ENCODE measurements at places on chromosomes 4 and X.

DNA sequence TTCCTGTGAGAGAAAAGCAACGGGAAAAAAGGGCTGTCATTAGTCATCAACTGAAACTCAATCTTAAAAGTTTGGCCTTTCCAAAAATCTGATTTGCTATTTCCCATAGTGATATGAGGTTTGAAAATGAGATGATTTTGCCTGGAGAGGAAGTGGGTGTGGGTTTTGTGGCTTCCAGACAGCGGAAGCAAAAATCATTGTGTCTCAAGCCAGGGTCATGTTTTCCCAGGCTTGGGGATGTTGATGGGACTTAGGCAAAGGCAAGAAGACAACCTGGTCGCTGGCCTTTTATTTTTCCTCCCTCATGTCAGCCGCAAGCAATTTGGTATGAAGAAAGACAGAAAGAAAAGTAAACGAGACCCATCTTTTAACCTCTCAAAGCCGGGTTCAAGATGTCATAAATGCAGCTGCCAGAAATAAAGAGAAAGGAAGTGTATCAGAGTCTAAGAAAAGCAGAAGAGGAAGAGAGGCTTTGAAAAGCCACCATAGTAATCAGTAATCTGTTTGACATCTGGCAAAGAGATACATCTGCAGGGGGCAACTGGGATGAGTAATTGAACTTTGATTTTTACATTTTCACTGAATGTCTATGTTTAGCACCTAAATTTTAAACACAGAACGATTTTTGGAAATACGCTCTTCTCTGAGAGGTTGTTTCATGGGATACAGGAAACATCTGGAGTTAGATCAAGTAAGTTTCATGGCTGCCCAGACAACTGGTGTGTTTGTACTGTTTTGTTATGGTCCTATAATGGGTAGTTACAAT is 521.6 kb upstream of the SLIT2 start:
- H3K27ac ChIP-seq: no peak overlapping the region
- DNase-seq: no peak
- H3K27me3 ChIP-seq: no peaks in the 10 kb centered on the region
- no peak overlapping the region for H3K4me3 ChIP-seq
- no peaks in the 10 kb centered on the region for H3K36me3 ChIP-seq
- no peaks in the 10 kb centered on the region for H3K4me1 ChIP-seq

DNA sequence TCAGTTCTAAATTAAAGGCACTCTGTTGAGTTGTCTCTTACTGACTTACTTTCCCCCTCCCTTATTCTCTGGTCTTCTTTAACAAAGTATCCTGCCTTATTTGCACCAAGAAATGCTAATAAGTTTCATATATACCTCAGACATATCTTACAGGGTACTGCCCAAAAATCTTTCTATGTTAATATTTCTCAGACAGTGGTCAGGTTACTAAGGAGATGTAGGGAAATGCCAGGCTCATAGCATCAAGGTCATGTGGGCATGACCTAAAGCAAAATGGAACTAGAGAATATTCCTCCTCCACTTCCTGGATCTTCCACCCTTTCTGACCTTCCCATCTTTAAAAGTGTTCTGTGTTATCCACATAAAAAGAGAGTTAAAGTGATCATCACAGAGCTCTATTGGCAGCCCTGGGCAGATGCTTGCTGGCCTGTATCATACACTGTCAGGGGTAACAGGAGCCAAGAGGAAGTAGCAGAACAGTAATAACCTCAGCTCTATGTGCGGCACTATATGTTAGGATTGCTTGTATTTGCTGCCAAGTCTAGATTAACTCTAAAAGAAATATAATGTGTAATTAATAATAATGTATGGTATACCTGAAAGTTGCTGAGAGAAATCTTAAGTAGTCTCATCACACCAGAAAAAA is 74.3 kb downstream of the IQCM start:
- H3K36me3 ChIP-seq: no peaks in the 10 kb centered on the region
- no peak overlapping the region for H3K4me3 ChIP-seq
- H3K4me1 ChIP-seq: no peaks in the 10 kb centered on the region
- no peak overlapping the region for H3K27ac ChIP-seq
- no peaks in the 10 kb centered on the region for H3K27me3 ChIP-seq

- DNase-seq: no peak
- no peaks in the 10 kb centered on the region for H3K4me1 ChIP-seq
- H3K4me3 ChIP-seq: no peak overlapping the region
- H3K27ac ChIP-seq: no peak overlapping the region
Observed at GRCh38 chrX:95903975-95904374, 780.7 kb upstream of the DIAPH2 start.

- H3K27ac ChIP-seq: no peak overlapping the region
- H3K27me3 ChIP-seq: no peaks in the 10 kb centered on the region
- no peak for DNase-seq
- H3K4me1 ChIP-seq: peaks cover 10% of the 10 kb centered on the region
Observed at GRCh38 chr4:54227256-54228055, 1.6 kb upstream of the PDGFRA start.

DNA sequence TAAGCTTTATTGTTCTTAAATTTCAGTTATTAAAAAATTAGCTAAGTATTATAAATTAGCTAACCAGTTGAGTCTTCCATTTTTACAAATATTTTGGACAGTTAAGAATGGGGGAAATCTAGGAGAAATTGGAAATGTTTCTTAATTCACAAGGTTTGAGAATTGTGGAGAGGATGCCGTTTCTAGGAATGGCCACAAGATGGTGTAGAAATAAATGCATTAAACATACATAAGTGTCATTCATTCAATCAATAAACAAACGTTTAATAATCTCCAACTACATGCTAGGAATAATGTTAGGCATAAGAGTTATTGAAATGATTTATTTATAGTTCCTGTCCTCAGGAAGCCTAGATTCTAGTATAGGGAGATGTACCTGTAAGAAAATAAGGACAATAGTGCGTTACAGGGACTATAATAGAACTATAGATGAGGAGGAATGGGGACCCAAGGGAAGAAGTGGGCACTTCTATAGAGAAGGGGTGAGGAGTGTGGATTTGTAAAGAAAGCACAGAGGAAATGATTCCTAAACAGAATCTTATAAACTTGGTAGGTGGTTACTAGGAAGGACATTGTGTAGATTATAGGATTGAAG is 195.7 kb upstream of the ANK2 start:
- no peaks in the 10 kb centered on the region for H3K27me3 ChIP-seq
- no peak overlapping the region for H3K4me3 ChIP-seq
- no peak overlapping the region for H3K27ac ChIP-seq
- DNase-seq: no peak
- H3K36me3 ChIP-seq: no peaks in the 10 kb centered on the region

GRCh38 chrX:70254063-70254400 is 6.0 kb downstream of the P2RY4 start:
- peak overlapping the region; percentile 71 for H3K27ac ChIP-seq
- peak overlapping the region; percentile 13 for H3K4me3 ChIP-seq
- no peaks in the 10 kb centered on the region for H3K36me3 ChIP-seq

DNA sequence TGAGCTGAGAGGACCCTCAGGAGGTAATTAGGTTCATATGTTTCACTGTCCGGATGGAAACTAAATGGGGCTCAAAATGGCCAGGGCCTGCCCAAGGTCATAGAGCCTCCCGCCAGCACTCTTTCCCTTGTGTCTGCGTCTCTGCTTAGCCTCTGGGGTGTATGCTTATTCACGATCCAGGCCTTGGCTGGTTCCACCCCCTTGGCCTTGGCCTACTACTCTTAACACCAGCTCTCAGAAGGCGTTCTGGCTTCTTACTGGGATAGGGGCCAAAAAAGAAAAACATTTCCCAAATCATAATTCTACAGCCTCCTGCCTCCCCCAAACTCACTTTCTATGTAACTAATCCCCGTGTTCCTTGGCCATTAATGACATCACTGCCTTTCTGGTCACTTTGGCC is 68.8 kb downstream of the RTL5 start:
- H3K27ac ChIP-seq: no peak overlapping the region
- H3K4me1 ChIP-seq: no peaks in the 10 kb centered on the region
- H3K4me3 ChIP-seq: no peak overlapping the region

- H3K27me3 ChIP-seq: no peaks in the 10 kb centered on the region
- no peak overlapping the region for H3K4me3 ChIP-seq
- H3K36me3 ChIP-seq: no peaks in the 10 kb centered on the region
- no peak overlapping the region for H3K27ac ChIP-seq
Observed at GRCh38 chr4:84948056-84948455, 18.4 kb downstream of the WDFY3 start.

DNA sequence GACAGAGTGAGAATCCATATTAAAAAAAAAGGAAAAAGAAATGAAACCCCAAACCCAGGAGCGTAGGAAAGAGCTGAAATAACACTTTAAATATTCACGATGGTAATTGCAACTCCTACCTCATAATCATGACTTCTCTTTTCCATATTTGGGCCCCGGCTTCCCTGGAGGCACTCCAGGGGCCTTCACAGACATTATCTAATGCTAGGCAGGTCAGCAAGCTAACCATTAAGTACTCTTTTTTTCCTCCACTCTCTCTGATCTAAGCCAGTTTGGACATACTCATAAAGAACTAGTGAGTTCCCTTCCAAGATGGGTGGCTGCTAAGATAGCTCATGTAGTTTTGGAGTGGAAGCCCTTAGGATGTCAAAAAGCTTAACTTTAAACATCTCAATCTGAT is 83.2 kb downstream of the SH3KBP1 start:
- no peaks in the 10 kb centered on the region for H3K27me3 ChIP-seq
- no peak overlapping the region for H3K27ac ChIP-seq
- H3K4me1 ChIP-seq: no peaks in the 10 kb centered on the region
- no peak overlapping the region for H3K4me3 ChIP-seq
- no peaks in the 10 kb centered on the region for H3K36me3 ChIP-seq
- DNase-seq: no peak

GRCh38 chrX:119784747-119785446 is 6.5 kb downstream of the RPL39 start:
- H3K36me3 ChIP-seq: peaks cover 43% of the 10 kb centered on the region
- DNase-seq: no peak
- no peak overlapping the region for H3K27ac ChIP-seq
- H3K27me3 ChIP-seq: no peaks in the 10 kb centered on the region
- H3K4me1 ChIP-seq: no peaks in the 10 kb centered on the region

DNA sequence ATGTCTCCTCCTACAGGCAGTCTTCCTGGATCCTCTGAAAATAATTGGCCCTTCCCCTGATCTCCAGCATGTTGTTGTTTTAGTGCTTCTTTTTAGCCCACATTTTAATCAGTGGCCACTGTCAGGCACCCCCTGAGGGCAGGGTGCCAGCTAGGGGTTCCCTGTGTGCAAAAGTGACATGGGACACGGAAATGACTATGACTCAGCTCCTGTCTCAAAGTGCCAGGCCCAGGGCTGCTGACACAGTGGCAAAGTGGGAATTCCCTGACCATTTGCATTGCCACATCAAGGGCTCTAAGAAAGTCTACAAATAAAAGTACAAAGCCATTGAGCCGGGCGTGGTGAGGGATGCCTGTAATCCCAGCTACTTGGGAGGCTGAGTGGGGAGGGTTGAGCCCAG is 24.8 kb downstream of the HMX1 start:
- peaks cover 7% of the 10 kb centered on the region for H3K27me3 ChIP-seq
- no peak overlapping the region for H3K27ac ChIP-seq
- H3K4me1 ChIP-seq: peaks cover 12% of the 10 kb centered on the region
- H3K36me3 ChIP-seq: no peaks in the 10 kb centered on the region
- no peak overlapping the region for H3K4me3 ChIP-seq

DNA sequence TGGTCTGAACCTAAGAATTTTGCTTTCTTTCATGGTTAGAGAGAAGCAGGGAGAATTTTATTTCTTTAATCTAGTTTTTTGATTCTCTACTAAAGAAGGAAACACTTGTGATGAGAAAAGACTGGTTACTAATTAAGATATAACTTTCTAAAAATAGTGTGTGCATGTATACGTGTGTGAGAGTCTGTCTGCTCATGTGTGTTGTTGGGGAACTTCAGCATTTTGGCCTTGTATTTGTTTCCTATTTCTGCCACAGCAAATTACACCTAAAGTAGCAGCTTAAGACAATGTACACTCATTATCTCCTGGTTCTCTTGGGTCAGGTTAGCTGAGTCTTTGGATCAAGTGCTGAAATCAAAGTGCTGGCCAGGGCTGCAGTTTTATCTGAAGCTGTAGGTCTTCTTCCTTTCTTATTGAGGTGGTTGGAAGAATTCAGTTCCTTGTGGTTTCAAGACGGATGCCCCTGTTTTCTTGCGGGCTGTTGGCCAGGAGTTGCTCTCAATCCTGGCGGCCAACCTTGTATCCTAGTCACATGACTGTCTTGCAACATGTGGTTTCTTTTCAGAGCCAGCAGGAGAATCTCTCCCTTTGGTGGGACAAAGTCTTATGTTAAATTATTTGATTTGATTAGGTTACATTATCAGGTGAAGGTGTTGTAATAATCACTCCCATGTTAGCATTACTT is 188.4 kb upstream of the CLNK start:
- no peaks in the 10 kb centered on the region for H3K4me1 ChIP-seq
- no peak for DNase-seq
- H3K27me3 ChIP-seq: no peaks in the 10 kb centered on the region
- no peak overlapping the region for H3K27ac ChIP-seq
- no peaks in the 10 kb centered on the region for H3K36me3 ChIP-seq
- H3K4me3 ChIP-seq: no peak overlapping the region

DNA sequence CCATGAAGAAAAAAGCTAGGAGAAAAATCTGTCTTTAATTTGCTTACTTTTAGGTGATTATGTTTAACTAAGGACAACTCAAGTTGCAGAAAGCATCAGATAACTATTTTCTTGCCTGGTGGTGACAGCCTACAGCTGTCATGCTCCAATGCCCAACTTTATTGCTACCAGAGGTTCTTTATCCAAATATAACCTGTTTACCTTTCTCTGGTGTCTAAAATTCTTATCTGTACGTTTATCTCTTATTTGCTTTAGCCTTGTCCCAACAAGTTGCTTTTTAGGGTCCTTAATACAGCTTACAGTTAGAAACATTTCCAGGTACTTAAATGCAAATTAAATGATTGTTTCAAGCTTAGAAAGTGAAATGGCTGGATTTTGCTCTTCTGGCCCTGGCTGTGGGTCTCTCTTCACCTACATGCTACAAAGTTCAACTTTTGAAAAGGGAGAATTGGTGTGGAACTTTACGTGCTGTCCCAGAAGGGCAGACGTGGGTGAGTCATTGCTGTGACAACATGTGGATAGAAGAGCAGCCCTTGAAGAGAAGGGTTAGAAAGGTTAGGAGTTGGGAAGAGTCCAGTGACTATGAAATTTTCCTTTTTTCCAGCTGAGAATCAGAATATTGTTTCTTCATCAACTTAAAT is 60.7 kb downstream of the HPGD start:
- peaks cover 2% of the 10 kb centered on the region for H3K4me1 ChIP-seq
- no peaks in the 10 kb centered on the region for H3K27me3 ChIP-seq
- H3K36me3 ChIP-seq: no peaks in the 10 kb centered on the region
- no peak overlapping the region for H3K4me3 ChIP-seq

- peaks cover 37% of the 10 kb centered on the region for H3K4me1 ChIP-seq
- H3K27ac ChIP-seq: peak overlapping the region; percentile 61
- no peaks in the 10 kb centered on the region for H3K36me3 ChIP-seq
- no peak for DNase-seq
- H3K27me3 ChIP-seq: no peaks in the 10 kb centered on the region
Observed at GRCh38 chr4:113436360-113436759, 325.2 kb downstream of the CAMK2D start.

DNA sequence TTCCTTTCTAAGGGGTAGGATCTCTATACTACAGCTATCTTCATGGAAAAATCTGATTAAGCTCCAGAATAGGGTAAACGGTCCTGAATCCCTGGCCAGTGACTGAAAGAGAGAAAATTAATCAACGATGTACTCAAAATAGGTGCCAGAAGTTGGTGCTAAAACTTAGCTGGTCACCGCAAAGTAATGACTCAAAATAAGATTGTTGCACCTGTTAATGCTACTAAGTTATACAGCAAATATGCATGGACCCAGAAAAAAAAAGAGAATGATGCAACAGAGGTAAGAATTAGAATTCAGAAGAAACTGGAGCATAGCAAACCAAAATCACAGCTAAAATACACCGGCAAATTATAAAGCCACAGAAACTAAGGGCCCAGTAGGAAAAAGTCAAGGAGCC is 239.7 kb upstream of the FAM241A start:
- no peaks in the 10 kb centered on the region for H3K27me3 ChIP-seq
- no peak overlapping the region for H3K4me3 ChIP-seq
- H3K4me1 ChIP-seq: no peaks in the 10 kb centered on the region
- H3K27ac ChIP-seq: no peak overlapping the region
- H3K36me3 ChIP-seq: no peaks in the 10 kb centered on the region
- no peak for DNase-seq
